Calu3 (cell line): ENCODE measurements at places on chromosomes 7 and 10. TPM values are rescaled to one million over a fixed set of nuclear protein-coding genes. Genes with fewer than 3 reads are reported as not detected.

GRCh38 chr7:47204709-47205108, 377.2 kb downstream of the TNS3 start:
- H3K27me3 ChIP-seq, result peaks cover 64% of the 10 kb centered on the region
- no peak overlapping the region for H3K27ac ChIP-seq
- H3K36me3 ChIP-seq, result no peaks in the 10 kb centered on the region
- no peak overlapping the region for H3K4me3 ChIP-seq
- DNase-seq, result no peak

GRCh38 chr10:21078410-21079329, 181.6 kb upstream of the NEBL start:
- no peaks in the 10 kb centered on the region for H3K36me3 ChIP-seq
- DNase-seq, result peak; percentile 73
- no peaks in the 10 kb centered on the region for H3K27me3 ChIP-seq
- H3K4me1 ChIP-seq, result peaks cover 9% of the 10 kb centered on the region
- H3K4me3 ChIP-seq, result no peak overlapping the region

DNA sequence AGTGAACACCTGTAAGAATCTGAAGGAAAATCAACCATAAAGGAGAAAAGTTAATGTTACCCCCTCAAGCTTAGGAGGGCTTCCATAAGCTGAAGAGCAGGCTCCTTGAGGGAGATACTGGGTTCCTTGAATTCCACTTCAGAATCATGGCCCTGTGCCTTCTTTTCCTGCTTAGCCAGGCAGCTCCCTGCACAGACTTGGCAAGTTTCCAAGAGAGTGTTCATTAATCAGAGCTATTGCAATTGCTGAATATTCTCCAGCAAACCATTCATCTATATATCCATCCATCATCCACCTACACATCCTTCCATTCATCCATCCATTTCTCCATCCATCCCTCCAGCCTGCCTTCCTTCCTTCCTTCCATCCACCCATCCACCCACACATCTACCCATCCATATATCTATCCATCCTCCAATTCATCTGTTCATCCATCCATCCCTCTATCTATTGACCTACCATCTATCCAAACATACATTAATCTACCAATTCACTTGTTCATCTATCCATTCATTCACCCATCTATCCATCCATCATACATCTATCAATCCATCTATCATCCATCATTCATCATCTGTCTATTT, 574.4 kb downstream of the PTPRN2 start:
- H3K27ac ChIP-seq, result no peak overlapping the region
- no peak overlapping the region for H3K4me3 ChIP-seq
- DNase-seq, result no peak
- no peaks in the 10 kb centered on the region for H3K27me3 ChIP-seq
- H3K4me1 ChIP-seq, result no peaks in the 10 kb centered on the region

DNA sequence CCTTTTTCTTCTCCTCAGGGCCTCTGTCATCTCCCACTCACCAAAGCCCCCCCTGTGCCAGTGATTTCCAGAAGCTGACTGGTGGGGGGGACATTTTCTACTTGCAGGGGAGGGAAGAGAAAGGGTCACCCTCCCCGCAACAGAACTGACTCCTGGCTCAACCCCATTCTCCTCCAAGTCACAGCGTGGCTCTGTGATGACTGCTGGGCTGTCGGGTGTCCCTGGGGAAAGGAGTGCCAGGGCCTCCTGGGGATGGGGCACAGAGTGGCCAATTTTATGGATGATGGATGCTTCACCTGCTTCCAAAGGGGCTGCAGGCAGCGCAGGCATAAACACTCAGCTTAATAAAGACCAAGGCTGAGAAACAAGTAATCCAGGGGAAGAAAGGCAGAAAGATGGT, 523.0 kb downstream of the PTPRN2 start:
- H3K4me3 ChIP-seq, result no peak overlapping the region
- no peak overlapping the region for H3K27ac ChIP-seq
- H3K27me3 ChIP-seq, result no peaks in the 10 kb centered on the region
- no peak for DNase-seq
- H3K4me1 ChIP-seq, result no peaks in the 10 kb centered on the region

- H3K4me1 ChIP-seq, result peaks cover 36% of the 10 kb centered on the region
- no peaks in the 10 kb centered on the region for H3K27me3 ChIP-seq
- no peak overlapping the region for H3K4me3 ChIP-seq
- H3K36me3 ChIP-seq, result peaks cover 23% of the 10 kb centered on the region
Measured at GRCh38 chr10:137606-138005, 2.4 kb downstream of the ZMYND11 start.

- no peaks in the 10 kb centered on the region for H3K27me3 ChIP-seq
- no peak overlapping the region for H3K4me3 ChIP-seq
- no peak overlapping the region for H3K27ac ChIP-seq
- DNase-seq, result no peak
Measured at GRCh38 chr10:33546031-33546430, 211.6 kb upstream of the NRP1 start.

DNA sequence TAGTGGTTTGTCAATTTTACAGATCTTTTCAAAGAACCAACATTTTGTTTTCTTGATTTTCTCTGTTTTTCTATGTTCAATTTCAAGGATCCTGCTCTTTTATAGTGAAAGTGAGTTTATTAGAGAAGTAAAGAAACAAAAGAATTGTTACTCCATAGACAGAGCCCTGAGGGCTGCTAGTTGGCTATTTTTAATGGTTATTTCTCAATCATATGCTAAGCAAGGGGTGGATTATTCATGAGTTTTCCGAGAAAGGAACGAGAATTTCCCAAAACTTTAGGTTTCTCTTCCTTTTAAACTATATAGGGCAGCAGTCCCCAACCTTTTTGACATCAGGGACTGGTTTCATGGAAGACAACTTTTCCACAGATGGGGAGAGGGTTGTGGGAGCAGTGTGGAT, 165.0 kb downstream of the CCSER2 start:
- no peak overlapping the region for H3K4me3 ChIP-seq
- no peak for DNase-seq

- no peak overlapping the region for H3K27ac ChIP-seq
- no peaks in the 10 kb centered on the region for H3K36me3 ChIP-seq
- no peak for DNase-seq
- H3K4me1 ChIP-seq, result no peaks in the 10 kb centered on the region
- peaks cover 54% of the 10 kb centered on the region for H3K27me3 ChIP-seq
- H3K4me3 ChIP-seq, result no peak overlapping the region
Measured at GRCh38 chr7:151825721-151826120, 51.2 kb downstream of the PRKAG2 start.

- DNase-seq, result no peak
- H3K4me1 ChIP-seq, result peaks cover 25% of the 10 kb centered on the region
- no peak overlapping the region for H3K27ac ChIP-seq
Measured at GRCh38 chr7:67692425-67692824, 695.8 kb downstream of the TYW1 start.

- H3K4me1 ChIP-seq, result no peaks in the 10 kb centered on the region
- no peaks in the 10 kb centered on the region for H3K27me3 ChIP-seq
- no peak overlapping the region for H3K4me3 ChIP-seq
- H3K36me3 ChIP-seq, result no peaks in the 10 kb centered on the region
- DNase-seq, result no peak
- no peak overlapping the region for H3K27ac ChIP-seq
Measured at GRCh38 chr7:101588131-101588935, 40.8 kb downstream of the MYL10 start.

DNA sequence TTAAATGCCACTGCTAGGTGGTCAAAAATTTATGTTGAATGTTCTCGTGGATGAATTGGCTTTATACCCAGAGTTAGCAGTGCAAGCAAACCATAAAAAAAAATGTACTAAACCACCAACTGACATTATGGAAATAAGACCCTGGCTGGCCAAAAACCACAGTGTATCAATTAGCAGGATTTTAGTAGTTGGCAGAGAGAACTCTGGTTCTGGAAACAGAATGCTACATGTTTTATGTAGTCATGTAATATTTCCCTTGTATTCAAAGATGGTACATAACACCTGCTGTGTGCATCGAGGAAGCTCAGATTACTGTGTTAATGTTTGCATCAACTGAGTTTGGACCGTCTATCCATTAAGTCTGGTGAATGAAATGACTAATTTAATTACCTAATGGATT, 618.5 kb downstream of the CCSER2 start:
- no peak overlapping the region for H3K27ac ChIP-seq
- H3K36me3 ChIP-seq, result no peaks in the 10 kb centered on the region
- peaks cover 8% of the 10 kb centered on the region for H3K4me1 ChIP-seq
- H3K27me3 ChIP-seq, result no peaks in the 10 kb centered on the region
- DNase-seq, result no peak

GRCh38 chr10:93098816-93099215, 25.1 kb downstream of the CYP26A1 start:
- no peaks in the 10 kb centered on the region for H3K36me3 ChIP-seq
- H3K27ac ChIP-seq, result no peak overlapping the region
- DNase-seq, result no peak
- H3K27me3 ChIP-seq, result no peaks in the 10 kb centered on the region

DNA sequence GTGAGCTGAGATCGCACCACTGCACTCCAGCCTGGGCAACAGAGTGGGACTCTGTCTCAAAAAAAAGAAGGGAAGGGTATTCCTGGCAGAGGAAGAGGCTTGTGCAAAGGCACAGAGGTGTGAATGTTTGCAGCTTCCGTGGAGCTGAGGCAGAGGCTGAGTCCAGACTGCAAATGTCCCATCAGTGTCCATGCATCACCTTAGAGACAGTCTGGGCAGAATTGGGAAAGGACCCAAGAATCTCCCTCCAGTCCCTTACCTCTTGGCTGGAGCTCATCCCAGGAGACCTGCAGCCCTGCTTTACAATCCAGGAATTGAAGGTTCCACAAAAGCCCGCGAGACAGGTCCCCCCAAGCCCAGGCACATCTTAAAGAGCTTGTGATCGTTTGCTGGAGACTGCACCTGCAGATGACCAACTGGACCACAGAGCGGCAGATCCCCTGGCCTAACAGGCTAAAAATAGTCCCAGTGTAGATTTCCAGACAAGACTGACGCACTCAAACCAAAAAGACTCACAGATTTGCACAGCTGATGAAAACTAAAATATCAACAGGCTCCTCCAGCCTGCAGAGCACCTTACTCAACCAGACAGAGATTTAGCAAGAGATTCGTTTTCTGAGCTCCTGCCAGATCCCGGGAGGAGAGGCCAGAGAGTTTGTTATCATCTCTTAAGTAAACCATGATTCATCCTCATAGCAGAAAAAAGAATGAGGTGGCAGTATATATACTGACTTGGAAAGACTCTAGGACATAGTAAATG, 22.9 kb upstream of the NANOS1 start:
- H3K27me3 ChIP-seq, result no peaks in the 10 kb centered on the region
- no peak overlapping the region for H3K4me3 ChIP-seq
- peak; percentile 49 for DNase-seq
- H3K27ac ChIP-seq, result no peak overlapping the region

- DNase-seq, result no peak
- no peak overlapping the region for H3K27ac ChIP-seq
- no peaks in the 10 kb centered on the region for H3K4me1 ChIP-seq
Measured at GRCh38 chr10:86649471-86650150, 4.7 kb upstream of the OPN4 start.

DNA sequence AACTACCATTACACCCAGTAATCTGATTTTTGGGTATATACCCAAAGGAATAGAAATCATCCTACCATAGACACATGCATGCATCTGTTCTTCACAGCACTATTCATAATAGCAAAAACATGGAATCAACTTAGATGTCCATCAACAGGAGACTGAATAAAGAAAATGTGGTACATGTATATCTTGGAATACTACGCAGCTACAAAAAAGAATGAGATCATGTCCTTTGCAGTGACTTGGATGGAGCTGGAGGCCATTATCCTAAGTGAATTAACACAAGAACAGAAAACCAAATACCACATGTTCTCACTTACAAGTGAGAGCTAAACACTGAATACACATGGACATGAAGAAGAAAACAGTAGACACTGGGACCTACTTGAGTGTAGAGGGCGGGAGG, 254.9 kb downstream of the CACNA2D1 start:
- H3K4me1 ChIP-seq, result no peaks in the 10 kb centered on the region
- H3K36me3 ChIP-seq, result no peaks in the 10 kb centered on the region
- no peak overlapping the region for H3K27ac ChIP-seq
- H3K4me3 ChIP-seq, result no peak overlapping the region
- no peaks in the 10 kb centered on the region for H3K27me3 ChIP-seq

DNA sequence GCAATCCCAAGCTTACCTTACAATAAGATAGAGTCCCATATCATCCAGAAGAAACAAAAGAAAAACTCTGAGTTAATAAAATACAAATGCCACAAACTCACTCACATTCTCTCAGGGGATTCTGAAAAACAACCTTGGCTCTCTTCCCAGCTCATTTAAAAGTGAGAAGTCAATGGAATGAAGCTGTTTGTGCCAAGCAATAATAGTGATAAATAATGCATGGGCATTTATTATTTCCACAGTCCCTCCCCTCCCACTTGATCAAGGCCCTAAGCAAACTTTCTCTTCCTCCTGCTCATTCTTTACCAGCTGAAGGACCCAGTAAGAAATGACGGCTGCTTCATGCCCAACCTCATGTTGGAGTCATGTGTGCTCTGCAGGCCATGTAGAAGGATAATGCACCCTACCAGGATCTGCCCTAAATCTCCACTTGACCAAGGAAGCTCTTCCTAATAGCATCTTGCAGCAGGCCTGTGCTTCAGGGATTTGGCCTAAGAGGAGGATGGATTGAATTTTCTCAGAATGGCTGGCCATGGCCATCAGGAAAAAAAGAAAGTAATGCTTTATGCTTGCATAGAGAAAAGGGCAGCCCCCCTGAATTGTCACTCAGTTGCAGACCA, 451.3 kb downstream of the GPAM start:
- no peaks in the 10 kb centered on the region for H3K4me1 ChIP-seq
- no peak overlapping the region for H3K4me3 ChIP-seq
- no peaks in the 10 kb centered on the region for H3K36me3 ChIP-seq
- no peak for DNase-seq
- H3K27ac ChIP-seq, result no peak overlapping the region

- H3K27ac ChIP-seq, result no peak overlapping the region
- peak; percentile 8 for DNase-seq
- no peak overlapping the region for H3K4me3 ChIP-seq
Measured at GRCh38 chr10:2137549-2138174, 400.3 kb upstream of the ADARB2 start.

- no peaks in the 10 kb centered on the region for H3K36me3 ChIP-seq
- peaks cover 10% of the 10 kb centered on the region for H3K4me1 ChIP-seq
- DNase-seq, result no peak
- H3K27ac ChIP-seq, result no peak overlapping the region
- no peak overlapping the region for H3K4me3 ChIP-seq
- H3K27me3 ChIP-seq, result no peaks in the 10 kb centered on the region
Measured at GRCh38 chr7:7862393-7862792, 106.2 kb upstream of the GLCCI1 start.

DNA sequence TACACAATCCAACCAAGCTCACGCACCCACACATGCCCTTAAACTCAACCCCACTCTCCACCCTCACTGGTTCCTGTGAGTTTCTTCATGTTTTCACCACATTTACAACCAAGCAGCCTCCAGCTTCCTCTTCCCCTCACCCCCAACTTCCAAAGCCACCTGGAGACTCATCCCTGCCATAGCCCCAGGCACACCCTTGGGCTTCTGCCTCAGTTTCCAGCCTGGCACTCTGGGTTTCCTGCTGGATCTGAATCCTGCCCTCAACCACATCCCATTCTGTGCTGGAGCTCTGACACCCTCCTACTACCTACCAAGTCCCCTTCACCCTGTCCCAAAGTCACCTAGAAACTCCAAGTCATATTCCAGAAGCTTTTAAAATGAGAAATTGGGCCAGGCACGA, 29.4 kb downstream of the CCDC3 start:
- no peak overlapping the region for H3K27ac ChIP-seq
- no peak overlapping the region for H3K4me3 ChIP-seq
- H3K27me3 ChIP-seq, result peaks cover 75% of the 10 kb centered on the region
- no peak for DNase-seq

The SLC39A12 gene
- total RNA-seq, result not detected in 2 replicates

The MYOZ1 gene
- total RNA-seq, result not detected in 2 replicates

The HTR7 gene
- 0.12 TPM in 1 of 2 replicates, not detected in the other for total RNA-seq

The TMEM178B gene
- total RNA-seq, result 1.5 and 4.6 TPM in 2 replicates

The PRLHR gene
- not detected in 2 replicates for total RNA-seq

The SPDYE3 gene
- not detected in 2 replicates for total RNA-seq

The CDC14C gene
- 0.24 TPM in 1 of 2 replicates, not detected in the other for total RNA-seq

The UCN3 gene
- total RNA-seq, result not detected in 2 replicates

The ADAM12 gene
- total RNA-seq, result not detected in 2 replicates

The SPDYE6 gene
- total RNA-seq, result not detected in 2 replicates
